ENCODE measurements at places on chromosomes 3 and 15. TPM values are rescaled to one million over a fixed set of nuclear protein-coding genes. Genes with fewer than 3 reads are reported as not detected.
A peak's percentile ranks its signal among the peaks of the same experiment; 100 is the strongest.

DNA sequence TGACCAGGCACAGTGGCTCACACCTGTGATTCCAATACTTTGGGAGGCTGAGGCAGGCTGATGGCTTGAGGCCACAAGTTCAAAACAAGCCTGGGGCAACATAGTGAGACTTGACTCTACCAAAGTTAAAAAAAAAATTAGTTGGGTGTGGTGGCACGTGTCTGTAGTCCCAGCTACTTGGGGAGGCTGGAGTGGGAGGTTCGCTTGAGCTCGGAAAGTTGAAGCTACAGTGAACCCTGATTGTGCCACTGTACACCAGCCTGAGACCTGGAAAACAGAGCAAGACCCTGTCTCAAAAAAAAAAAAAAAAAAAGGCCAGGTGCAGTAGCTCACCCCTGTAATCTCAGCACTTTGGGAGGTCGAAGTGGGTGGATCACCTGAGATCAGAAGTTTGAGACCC is 3.1 kb downstream of the CDC25A start:
- DNase-seq = no peak

DNA sequence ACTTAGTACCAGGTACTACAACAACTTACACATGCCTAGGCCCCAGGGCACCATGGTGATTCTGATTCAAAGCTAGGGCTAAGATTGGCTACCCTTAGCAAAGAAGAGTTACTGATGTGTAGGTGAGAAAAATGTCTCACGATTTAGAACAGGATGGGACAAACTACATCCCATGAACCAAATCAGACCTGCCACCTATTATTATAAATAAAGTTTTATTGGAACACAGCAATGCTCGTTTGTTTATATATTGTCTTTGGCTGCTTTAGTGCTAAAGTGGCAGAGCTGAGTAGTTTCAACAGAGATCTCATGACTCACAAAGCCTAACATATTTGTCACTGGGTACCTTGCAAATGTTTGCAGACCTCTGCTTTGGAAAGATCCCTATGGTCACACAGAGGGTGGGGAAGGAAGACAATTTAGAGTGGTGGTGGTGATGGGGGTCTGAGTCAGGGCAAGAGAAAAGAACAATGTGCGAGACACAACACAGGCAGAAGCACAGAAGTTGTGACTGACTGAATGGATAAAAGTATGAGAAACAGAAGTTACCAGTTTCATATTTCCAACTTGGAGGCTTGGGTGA is 770.6 kb upstream of the CFAP20DC start:
- DNase-seq = no peak

DNA sequence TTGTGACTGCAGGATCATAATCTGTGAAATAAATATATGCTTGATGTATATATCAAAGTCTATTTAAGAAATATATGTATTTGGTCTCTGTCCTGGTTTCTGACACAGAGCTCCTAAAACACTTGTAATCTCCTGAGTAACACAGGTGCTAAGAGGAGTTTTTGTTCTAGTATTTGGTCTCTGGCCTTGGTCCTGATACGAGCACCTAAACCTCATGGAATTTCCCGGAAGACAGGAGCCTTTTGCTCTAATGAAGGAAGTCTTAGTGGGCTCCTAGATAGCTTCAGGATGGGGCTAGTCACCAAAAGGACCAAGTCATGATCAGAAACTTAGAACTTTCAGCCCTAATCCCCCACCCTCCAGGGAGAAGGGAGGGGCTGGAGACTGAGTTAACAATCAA is 19.2 kb upstream of the MUSTN1 start:
- DNase-seq = no peak

- no peak for DNase-seq
These were observed 334.2 kb upstream of the IL12A start for GRCh38 chr3:159654183-159655134.

DNA sequence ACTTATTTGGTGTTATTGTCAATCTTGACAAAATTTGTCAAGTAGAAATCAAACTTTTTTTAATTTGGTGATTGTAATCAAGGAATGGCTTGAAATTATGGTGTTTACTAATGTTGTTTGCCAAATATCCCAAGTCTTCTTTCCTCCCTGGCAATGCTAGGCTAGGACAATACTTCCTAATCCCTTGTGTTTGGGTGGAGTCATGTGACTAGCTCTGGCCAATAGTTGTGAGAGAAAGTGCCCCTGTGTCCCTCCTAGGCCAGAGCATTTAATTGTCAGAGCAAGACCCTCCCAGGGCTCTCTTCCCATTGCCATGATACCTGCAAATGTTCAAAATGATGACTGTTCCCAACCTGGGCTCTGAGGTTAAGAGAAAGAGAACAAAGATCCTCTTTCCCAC is 132.7 kb downstream of the ANXA2 start:
- DNase-seq = no peak

- peak; percentile 56 for DNase-seq
These were observed 1.3 kb upstream of the KLHL40 start for GRCh38 chr3:42683875-42684598.

GRCh38 chr3:50015918-50016317 is 72.8 kb upstream of the RBM5 start:
- no peak for DNase-seq

DNA sequence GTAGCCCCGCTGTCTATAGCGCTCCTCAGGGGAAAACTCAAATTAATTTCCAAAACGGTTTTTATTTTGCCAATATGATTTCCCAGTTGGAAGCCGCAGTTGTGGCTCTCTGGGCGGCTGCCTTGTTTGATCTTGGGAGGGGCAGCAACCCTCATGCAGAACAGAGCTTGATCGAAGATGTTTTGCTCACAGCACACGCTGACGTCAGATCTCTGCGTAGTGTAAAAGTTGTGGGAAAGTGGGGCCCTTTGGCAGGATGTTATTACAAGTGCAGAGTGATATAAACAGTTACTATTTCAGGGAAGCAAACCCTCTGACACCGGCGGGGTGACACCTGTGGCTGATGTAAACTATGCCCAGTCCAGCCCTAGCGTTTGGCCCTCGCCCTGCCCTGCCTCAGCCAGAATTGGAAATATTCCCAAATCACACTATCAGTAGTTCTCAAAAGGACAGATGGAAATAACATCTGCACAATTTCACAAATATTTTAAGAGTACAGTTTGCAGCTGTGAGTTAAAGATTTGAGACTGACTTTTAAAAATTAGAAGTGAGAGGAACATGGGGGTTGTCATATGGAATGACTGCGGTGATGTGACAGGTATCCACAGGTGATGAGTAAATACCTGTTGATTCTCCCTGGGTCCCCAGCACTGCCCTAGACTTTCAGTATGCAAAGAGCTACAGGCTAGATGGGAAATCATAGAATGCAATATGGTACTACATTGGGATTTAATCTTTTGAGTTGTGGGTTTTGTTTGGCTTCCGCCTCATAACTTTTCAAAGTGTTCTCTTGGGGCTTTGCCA is 1.7 kb downstream of the SYNM start:
- peak; percentile 66 for DNase-seq

- no peak for DNase-seq
These were observed 453.9 kb downstream of the SQOR start for GRCh38 chr15:46088486-46089445.

DNA sequence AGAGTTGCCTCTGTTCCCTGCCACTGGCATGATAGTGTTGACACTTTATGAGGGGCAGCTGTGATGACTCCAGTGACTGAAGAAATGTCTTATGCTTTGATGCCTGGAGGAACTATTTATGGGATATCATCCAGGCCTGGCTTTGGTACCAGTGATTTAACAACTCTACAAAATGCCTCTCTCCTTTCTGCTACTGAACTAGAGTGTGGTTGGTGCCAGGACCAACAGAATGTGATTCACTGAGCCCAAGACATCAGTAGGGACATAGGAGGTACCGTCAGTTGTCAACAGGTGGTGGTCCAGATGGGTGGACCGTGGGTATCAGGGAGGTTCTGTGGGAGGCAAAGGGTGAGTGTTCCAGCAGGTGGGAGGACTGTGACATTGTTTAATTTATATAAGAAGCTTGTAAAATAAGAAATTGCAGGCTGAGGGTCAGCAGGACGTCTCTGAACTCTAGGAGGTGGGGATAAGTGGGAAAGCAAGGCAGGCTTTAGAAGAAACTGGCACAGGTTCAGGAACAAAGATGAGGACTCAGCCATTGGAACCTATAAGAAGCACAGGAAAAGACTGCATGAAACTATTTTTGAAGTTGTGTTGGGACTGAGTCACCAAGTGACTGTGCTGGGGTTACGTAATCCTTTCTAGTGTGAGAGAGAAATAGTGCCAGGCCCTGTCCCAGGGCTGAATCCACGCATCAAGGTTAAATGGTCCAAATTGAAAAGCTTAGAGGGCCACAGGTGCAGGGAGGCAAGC is 28.5 kb upstream of the SLC7A14 start:
- no peak for DNase-seq

DNA sequence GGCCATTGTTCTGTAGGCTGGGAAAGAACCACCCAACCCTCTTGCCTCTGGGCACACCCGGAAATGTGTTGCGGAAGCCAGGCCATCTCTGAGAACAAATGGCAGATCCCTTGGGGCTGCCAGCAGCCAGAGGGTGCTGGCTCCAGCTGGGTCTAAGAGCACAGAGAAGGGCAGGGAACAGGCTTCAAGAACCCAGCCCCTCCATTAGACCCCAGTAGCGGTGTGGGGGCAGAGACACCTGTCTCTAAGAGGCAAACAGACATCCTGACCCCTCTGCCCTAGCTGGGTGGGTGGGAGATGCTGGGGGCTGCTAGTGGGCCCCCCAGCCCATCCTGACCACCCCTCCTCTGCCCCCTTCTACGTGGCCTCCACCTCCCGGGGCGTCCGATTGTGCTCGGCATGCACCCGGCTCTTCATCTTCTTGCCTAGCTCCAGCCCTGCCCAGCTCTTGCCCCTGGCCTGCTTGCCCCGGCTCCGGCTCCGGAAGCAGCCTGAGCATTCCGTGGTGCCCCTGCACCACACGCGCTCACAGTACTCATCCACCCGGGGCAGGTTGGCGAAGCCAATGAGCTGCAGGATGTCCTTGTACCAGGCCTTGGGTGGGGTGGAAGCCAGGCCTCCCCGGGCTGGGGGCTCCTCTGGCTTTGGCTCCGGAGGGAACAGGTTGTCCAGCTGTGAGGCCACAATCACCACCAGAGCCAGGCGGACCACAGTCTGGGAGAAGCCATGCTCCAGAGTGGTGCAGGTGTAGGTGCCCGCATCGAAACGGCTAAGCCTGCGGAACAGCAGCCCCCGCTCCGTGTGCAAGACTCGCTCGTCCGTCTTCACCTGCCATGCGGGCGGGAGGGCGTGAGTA is 9.4 kb downstream of the SEMA3G start:
- no peak for DNase-seq

DNA sequence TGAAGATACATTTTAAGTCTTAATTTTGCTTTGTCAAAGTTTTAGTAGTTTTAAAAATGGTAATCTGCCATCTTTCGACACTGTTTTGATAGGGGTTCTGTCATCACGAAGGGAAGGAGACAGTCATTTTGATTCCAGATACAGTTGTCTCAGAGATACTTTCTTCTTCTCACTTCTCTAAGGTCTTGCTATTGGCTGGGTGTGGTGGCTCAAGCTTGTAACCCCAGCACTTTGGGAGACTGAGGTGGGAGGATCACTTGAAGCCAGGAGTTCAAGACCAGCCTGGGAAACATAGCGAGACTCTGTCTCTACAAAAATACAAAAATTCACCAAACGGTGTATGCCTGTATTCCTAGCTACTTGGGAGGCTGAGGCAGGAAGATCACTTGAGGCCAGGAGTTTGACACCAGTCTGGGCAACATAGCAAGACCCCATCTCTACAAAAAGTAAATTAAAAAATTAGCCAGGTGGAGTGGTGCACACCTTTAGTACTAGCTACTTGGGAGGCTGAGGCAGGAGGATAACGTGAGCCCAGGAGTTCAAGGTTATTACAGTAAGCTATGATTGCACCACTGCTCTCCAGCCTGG is 3.3 kb downstream of the RAB8B start:
- DNase-seq = no peak

- DNase-seq = no peak
These were observed 410.8 kb upstream of the MCTP2 start for GRCh38 chr15:93820566-93820965.

DNA sequence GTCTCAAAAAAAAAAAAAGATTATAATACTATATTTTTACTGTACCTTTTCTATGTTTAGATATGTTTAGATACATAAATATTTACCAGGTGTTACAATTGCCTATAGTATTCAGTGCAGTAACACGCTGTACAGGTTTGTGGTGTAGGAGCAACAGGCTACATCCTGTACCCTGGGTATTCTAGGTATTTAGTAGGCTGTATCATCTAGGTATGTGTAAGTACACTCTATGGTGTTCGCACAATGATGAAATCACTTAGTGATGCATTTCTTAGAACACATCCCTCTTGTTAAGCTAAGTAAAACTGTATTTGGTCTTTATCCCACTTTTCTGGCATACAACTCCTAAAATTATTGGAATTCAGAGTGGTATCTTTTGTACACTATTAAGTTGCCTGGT is 77.8 kb downstream of the CDC25A start:
- DNase-seq = no peak

GRCh38 chr3:176526225-176526624 is 671.1 kb downstream of the TBL1XR1 start:
- DNase-seq = no peak

Gene TMEM207
- total RNA-seq = not detected

Gene C15orf62
- 0.25 TPM for total RNA-seq

Gene CD276
- total RNA-seq = 38.6 TPM

Gene PLA1A
- 1.9 TPM for total RNA-seq

Gene IMPG2
- total RNA-seq = not detected

Gene NTRK3
- total RNA-seq = 1.3 TPM

Gene TRIM42
- not detected for total RNA-seq

All from left colon (tissue), 2 donors.